ENCODE measurements at places on chromosomes 4 and X. TPM values are rescaled to one million over a fixed set of nuclear protein-coding genes. Genes with fewer than 3 reads are reported as not detected.

CDS1 gene
- total RNA-seq, result 48.3 TPM

ARR3 gene
- 0.64 TPM for total RNA-seq

PCDH19 gene
- total RNA-seq, result 1.1 TPM

SH3D19 gene
- 114 TPM for total RNA-seq

TMSB15B gene
- total RNA-seq, result 1.7 TPM

DAPP1 gene
- total RNA-seq, result 3.4 TPM

CFAP47 gene
- not detected for total RNA-seq

UCP1 gene
- total RNA-seq, result not detected

Measured in left colon (tissue), 2 donors.